ENCODE measurements at places on chromosomes 13 and 19. TPM values are rescaled to one million over a fixed set of nuclear protein-coding genes. Genes with fewer than 3 reads are reported as not detected.
A peak's percentile ranks its signal among the peaks of the same experiment; 100 is the strongest.

ZNF296 gene
- total RNA-seq, result 3.8 TPM

B3GNT8 gene
- 30.5 TPM for total RNA-seq

KASH5 gene
- total RNA-seq, result not detected

APLP1 gene
- 1.7 TPM for total RNA-seq

ONECUT3 gene
- not detected for total RNA-seq

ZNF473 gene
- 10.4 TPM for total RNA-seq

TNNT1 gene
- 1.5 TPM for total RNA-seq

ZNF726 gene
- 10.8 TPM for total RNA-seq

- H3K4me1 ChIP-seq, result peaks cover 22% of the 10 kb centered on the region
- peaks cover 14% of the 10 kb centered on the region for H3K36me3 ChIP-seq
- DNase-seq, result peak; percentile 39
- peak overlapping the region; percentile 80 for H3K27ac ChIP-seq
- H3K4me3 ChIP-seq, result no peak overlapping the region
These were observed 8.1 kb downstream of the STK11 start for GRCh38 chr19:1213391-1214286.

GRCh38 chr13:21603531-21604448, at the start of gene MICU2:
MICU2 (minus strand) TSS chr13:21604170; CDS start chr13:21604148, 22 bp downstream.
- peak within 1 kb of the TSS; percentile 99 for H3K27ac ChIP-seq
- peak within 1 kb of the TSS; percentile 85 for H3K4me3 ChIP-seq
- peaks cover 6% of the 10 kb centered on the region for H3K27me3 ChIP-seq
- DNase-seq, result peak; percentile 95

GRCh38 chr13:49497272-49497671, 1.5 kb downstream of the PHF11 start:
- no peak overlapping the region for H3K4me3 ChIP-seq
- H3K27me3 ChIP-seq, result no peaks in the 10 kb centered on the region
- H3K36me3 ChIP-seq, result peaks cover 10% of the 10 kb centered on the region
- H3K4me1 ChIP-seq, result no peaks in the 10 kb centered on the region

DNA sequence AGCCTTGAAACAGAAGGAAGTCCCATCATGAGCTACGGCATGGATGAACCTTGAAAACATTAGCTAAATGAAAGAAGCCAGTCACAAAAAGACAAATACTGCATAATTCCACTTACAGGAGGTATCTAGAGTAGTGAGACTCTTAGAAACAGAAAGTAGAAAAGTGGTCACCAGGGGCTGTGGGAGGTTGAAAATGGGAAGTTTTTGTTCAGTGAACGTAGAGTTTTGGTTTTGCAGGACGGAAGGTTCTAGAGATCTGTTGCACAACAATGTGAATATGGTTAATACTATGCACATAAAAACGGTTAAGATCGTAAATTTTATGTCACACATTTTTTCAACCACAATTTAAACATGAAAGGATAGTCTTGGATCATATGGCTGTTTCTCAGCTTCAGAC, 11.9 kb upstream of the SLC10A2 start:
- DNase-seq, result no peak
- H3K27ac ChIP-seq, result no peak overlapping the region
- H3K27me3 ChIP-seq, result no peaks in the 10 kb centered on the region
- H3K4me1 ChIP-seq, result no peaks in the 10 kb centered on the region

DNA sequence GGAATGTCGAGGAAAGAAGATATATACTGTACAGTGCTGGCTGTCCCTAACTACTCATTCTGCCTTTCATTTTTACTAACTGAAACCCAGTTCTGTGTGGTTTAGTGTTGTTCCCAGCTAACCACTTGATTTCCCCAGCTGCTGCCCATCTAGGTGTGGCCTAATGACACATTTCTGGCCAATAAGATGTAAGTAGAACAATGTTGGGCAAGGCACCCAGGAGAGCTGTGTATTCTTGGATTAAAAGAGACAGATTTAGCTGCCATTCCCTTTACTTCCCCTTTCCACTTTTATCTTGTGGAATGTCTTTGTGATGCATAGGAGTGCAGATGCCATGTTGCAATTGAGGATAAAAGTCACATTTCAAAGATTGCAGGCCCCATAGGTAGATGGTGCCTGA, 28.3 kb upstream of the PCDH9 start:
- H3K27ac ChIP-seq, result no peak overlapping the region
- H3K4me3 ChIP-seq, result no peak overlapping the region
- H3K27me3 ChIP-seq, result no peaks in the 10 kb centered on the region
- no peaks in the 10 kb centered on the region for H3K36me3 ChIP-seq

GRCh38 chr13:69921156-69921555, 186.5 kb upstream of the ATXN8OS start:
- no peak overlapping the region for H3K27ac ChIP-seq
- no peaks in the 10 kb centered on the region for H3K27me3 ChIP-seq
- H3K4me1 ChIP-seq, result no peaks in the 10 kb centered on the region
- H3K36me3 ChIP-seq, result no peaks in the 10 kb centered on the region
- no peak for DNase-seq

- H3K27me3 ChIP-seq, result no peaks in the 10 kb centered on the region
- H3K27ac ChIP-seq, result no peak overlapping the region
- no peaks in the 10 kb centered on the region for H3K4me1 ChIP-seq
- no peak overlapping the region for H3K4me3 ChIP-seq
- no peak for DNase-seq
These were observed 43.7 kb upstream of the F7 start for GRCh38 chr13:113061796-113062425.

- H3K4me1 ChIP-seq, result peaks cover 18% of the 10 kb centered on the region
- H3K27ac ChIP-seq, result peak overlapping the region; percentile 94
- H3K27me3 ChIP-seq, result no peaks in the 10 kb centered on the region
- peak; percentile 71 for DNase-seq
- no peaks in the 10 kb centered on the region for H3K36me3 ChIP-seq
These were observed 1.0 kb downstream of the COL4A1 start for GRCh38 chr13:110305949-110306339.

DNA sequence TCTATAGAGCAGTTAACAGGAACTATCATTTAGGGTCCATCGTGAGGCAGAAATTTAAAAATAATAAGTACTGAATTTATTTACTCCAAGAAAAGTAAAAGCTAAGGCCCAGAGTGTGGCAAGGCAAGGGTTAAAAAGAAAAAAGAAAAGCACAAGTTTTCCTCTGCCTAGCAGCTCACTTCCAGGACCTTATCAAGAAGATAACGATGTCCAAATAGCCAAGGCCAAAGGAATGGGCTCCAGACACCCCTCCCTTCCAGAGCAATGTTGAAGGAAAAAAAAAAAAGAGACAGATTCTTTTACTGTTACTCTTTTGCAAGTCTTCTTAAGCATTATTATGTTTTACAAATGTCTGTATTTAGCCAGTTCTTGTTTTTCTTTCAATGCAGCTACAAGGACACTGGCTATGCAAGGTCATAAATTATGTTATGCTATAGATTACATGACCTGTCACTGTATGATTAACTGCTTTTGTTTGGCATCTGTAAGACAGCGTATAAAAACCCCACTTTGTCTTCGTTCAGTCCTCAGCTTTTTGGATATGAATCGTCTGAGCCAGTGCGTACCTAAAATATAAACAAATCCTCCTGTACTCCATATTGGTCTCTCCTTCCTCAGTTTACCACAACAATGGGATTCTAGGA, 2.9 kb upstream of the ZNF700 start:
- H3K27ac ChIP-seq, result no peak overlapping the region
- H3K27me3 ChIP-seq, result no peaks in the 10 kb centered on the region
- no peak overlapping the region for H3K4me3 ChIP-seq

DNA sequence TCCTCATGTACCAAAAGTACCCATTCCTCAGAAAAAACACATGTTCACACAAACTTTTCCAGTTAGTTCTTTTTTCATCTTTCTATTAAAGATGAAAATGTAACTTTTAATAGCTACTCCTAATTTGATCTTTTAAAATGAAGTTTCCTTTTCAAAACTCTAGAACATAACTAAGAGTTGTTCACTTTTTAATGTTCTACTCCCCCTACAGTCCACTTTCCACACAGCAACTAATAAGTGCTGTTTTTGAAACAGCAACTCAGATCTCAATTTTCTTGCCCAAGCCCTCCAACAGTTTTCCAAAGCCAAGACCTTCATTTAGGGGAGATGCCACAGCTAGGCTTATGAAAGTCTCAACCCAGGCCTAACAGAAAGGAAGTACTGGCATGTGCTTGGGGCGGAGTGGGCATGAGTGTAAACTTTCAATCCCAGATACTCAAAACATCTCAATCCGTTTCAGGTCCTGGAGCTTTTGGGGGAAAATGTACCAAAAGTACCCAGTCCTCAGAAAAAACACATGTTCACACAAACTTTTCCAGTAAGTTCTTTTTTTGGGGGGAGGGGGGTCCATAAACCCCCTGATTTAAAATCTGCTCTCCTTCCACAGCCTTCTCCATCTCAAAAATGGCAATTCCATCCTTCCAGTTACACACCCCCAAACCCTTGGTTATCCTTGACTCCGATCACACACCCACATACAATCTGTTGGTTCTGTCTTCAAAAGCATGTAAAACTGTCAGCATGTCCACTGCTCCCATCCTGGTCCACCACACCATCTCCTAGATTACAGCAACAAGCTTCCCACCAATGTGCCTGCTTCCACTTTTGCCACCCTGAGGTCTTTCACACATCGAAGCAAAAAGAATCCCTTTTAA, 2.0 kb downstream of the FBL start:
- peaks cover 13% of the 10 kb centered on the region for H3K4me1 ChIP-seq
- H3K4me3 ChIP-seq, result no peak overlapping the region
- peaks cover 6% of the 10 kb centered on the region for H3K36me3 ChIP-seq

- H3K4me1 ChIP-seq, result no peaks in the 10 kb centered on the region
- peak; percentile 65 for DNase-seq
- H3K27me3 ChIP-seq, result no peaks in the 10 kb centered on the region
- no peak overlapping the region for H3K27ac ChIP-seq
- peaks cover 16% of the 10 kb centered on the region for H3K36me3 ChIP-seq
These were observed 82.9 kb downstream of the PDS5B start for GRCh38 chr13:32669030-32669646.

DNA sequence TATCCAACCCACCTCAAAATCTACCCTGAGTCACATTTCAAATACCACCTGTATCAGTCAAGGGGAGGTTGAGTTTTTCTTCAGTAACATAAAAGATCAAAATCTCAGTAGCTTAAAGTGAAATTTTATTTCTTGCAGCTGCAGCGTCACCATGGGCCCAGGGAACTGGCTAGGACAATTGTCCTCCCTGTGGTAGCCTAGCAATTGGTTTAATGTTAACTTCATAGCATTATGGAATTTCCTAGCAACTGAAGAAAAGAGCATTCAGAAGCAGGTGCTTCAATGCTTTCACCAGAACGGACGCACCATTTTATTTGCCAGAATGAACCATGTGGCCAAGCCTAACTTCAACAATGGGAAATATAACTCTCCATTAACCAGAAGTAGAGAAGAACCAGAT, 359.3 kb upstream of the TSHZ3 start:
- no peaks in the 10 kb centered on the region for H3K36me3 ChIP-seq
- DNase-seq, result no peak
- H3K27ac ChIP-seq, result no peak overlapping the region

DNA sequence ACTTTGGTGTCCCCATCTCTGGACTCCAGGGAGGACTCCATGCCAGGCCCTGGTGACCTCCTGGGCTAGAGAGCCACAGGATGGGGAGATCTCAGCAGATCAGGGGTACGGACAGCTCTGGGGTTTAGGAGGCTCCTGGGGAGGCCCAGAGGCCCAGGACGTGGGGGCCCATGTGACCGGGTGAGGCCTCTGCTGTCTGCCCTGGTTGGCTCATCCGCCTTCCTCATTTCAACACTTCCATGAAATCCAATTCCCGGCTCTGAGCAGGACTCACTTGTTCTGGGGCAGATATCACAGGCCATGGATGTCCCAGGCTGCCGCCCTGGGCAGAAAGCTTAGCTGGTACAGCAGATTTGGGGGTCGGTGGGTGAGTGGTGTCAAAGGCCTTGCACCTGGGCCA, 1.1 kb upstream of the PRAM1 start:
- H3K4me1 ChIP-seq, result no peaks in the 10 kb centered on the region
- DNase-seq, result no peak

DNA sequence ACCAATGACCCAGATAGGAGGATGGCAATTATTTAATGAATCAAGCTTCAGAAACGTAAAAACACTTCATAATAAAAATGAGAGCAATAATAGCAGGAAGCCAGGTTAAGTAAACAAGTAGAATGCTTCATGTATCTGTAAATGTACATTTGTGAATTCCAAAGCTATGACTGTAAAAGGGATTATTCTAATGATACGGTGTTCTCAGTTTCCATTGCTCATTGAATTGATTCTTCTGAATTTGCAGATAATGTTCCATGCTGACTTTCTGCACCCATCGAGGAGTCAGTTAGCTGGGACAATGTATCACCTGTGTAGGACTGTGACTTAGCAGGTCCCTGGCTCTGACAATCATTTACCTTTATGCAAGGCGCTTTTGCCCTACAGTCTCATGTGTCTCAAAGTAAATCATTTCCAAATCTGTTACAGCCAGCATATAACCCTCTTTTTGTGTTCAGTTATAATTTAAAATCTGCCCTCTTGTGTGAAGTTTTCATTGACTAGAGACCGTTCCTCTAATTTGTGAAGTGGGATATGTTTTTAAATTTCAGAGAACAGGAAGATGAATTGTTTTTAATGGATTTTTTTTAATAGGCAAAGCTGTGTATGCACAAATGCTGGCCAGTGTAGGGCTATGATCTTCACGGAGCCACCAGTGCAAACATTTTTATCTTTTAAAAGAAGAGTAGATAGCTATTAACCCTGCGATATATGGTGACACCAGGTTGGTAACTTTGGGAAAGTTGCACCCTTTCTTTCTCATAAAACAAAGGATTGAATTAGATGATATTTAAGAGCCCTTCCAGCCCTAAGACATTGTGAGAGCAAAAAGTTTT, 267.1 kb downstream of the KLF5 start:
- no peaks in the 10 kb centered on the region for H3K27me3 ChIP-seq
- H3K27ac ChIP-seq, result no peak overlapping the region
- H3K36me3 ChIP-seq, result no peaks in the 10 kb centered on the region

GRCh38 chr13:45564133-45564776, 51.3 kb downstream of the ERICH6B start:
- peak; percentile 11 for DNase-seq
- no peaks in the 10 kb centered on the region for H3K36me3 ChIP-seq
- H3K27me3 ChIP-seq, result no peaks in the 10 kb centered on the region
- peaks cover 2% of the 10 kb centered on the region for H3K4me1 ChIP-seq
- H3K27ac ChIP-seq, result no peak overlapping the region

DNA sequence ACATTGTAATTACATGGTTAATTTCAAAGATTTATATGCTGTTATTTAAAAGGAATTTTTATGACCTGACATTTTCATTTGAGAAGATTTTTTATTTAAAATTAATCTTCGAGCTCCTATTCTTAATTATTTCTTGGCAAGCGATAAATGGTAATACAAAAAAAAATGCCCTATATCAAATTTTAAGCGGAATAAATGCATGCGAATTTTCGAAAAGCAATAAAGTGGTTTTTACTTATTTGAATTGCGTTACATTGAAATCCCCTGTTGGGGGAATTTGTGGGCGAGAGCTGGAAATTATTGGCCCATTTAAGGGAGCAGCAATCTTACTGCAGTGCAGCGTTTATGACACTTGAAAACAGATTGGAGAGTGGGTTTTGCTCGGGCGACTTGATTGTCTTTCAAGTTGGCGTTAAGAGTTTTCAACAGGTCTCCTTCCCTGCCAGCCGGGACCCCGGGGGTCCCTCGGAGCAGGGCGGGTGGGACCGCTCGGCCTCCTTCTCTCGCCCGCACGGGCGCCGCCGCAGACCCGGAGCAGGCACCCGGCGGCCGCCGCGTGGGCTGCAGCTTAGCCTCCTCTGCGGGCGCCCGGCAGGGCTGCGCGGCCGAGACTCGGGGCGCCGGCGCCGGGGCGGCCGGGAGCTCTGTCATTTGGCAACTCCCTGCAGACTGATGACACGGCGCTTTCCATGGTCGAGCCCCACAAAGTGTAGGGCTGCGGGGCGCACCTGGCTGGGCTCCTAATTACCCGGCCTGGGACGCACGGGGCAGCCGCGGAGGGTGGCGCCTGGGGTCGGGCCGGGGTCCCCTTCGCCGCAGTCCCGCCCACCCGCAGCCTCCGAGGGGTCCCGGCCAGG, 255.1 kb upstream of the SOX21 start:
- no peak overlapping the region for H3K27ac ChIP-seq
- H3K27me3 ChIP-seq, result peaks cover 86% of the 10 kb centered on the region
- H3K4me1 ChIP-seq, result peaks cover 6% of the 10 kb centered on the region
- no peaks in the 10 kb centered on the region for H3K36me3 ChIP-seq
- H3K4me3 ChIP-seq, result no peak overlapping the region
